ENCODE measurements at places on chromosomes 11 and 22.

DNA sequence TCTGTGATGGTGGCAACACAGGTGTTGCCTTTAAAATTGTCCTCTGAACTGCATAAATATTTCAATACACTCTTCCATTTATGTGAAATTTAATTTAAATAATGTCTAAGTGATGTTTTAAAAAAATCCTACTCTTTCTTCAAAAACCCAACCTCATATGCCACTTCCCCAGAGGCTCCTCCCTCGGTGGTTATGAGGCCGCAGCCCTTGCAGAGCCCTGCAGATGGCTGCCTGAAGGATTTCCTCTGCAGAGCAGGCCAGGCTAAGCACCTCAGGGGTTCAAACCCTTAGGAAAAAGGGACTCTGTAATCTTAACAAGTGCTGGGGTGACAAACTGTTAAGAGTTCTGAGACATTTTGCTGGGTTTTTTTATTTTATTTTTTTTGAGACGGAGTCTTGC lies 25.2 kb downstream of the MORC2 start:
- DNase-seq, result no peak

GRCh38 chr22:35840302-35840739 lies 122.6 kb downstream of the APOL5 start:
- peak; percentile 89 for DNase-seq

DNA sequence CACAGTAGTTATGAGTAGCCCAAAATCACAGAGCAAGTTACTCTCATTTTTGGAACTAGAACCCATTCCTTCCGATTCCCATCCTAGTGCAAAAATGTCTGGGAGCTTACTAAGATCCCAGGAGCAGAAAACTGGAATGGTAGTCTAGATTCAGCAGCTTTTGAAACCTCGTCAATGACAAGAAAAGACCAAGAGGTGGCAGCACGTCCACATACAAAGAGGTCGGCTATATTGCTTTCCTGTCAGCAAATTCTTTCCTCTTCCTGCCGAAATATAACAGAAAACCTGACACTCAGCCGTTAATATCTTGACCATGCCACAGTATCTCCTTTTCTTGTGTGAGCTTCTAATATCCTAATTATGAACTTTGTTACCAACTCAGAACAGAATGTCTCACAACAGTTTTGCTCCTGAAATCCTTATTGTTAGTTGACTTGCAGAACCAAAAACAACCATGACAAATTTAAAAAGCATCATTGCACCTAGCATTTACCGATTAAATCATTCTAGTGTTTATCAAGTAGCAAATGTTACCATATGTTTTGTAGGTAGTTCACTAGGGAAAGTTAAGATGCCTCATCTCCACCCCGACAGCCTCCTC lies 92.8 kb upstream of the OR9G4 start:
- peak; percentile 74 for DNase-seq

DNA sequence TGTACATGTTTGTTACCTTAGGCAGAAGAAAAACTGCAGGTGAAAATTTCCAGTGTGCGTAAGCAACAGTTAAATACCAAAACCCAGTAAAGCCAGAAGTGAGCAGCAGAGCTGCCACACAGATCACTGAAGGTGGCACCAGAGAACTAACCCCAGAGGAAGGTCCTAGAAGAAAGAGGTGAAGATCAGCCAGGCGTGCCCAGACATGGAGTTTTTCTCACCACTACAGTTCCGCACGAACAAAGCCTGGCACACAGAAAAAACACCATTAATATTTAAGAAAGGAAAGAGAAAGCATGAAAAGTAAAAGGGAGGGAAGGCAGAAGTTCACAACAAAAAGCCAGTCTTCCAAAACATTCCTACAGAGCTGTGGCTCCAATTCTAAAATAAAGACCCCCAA lies 60.7 kb downstream of the STK33 start:
- DNase-seq, result no peak

GRCh38 chr11:80521592-80521991 lies 1080.8 kb upstream of the TENM4 start:
- no peak for DNase-seq

DNA sequence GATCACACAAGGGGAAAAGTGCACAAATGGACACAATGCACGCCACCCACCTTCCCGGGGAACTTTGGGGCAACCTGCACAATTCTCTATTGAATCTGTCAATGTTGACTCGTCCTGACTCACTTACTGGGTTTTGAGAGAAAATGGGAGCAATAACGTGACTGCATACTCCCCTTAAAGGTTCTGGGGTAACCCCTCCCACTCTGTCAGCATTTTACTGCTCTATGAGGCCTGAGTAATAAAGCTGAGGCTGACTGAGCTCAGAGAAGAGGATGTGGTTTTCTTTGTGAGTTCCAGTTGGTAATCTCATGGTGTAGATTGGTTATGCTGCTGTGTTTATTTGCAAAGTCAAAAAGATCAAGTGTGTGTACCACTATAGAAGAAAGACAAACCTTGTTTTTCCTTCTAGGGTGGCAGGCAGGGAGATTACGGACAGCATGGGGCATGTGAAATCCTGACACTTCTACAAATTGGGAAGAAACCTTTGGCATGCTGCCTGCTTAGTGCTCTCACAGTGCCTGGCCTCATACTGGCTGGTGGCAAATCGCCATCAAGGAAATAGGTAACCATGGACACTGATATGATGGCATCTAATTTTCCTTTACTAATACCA lies 16.1 kb upstream of the APOA1 start:
- no peak for DNase-seq

- peak; percentile 83 for DNase-seq
Measured at GRCh38 chr11:31809857-31810778, 1.0 kb downstream of the PAX6 start.
